ENCODE measurements at places on chromosomes 13 and 19. TPM values are rescaled to one million over a fixed set of nuclear protein-coding genes. Genes with fewer than 3 reads are reported as not detected.
A peak's percentile ranks its signal among the peaks of the same experiment; 100 is the strongest.

DNA sequence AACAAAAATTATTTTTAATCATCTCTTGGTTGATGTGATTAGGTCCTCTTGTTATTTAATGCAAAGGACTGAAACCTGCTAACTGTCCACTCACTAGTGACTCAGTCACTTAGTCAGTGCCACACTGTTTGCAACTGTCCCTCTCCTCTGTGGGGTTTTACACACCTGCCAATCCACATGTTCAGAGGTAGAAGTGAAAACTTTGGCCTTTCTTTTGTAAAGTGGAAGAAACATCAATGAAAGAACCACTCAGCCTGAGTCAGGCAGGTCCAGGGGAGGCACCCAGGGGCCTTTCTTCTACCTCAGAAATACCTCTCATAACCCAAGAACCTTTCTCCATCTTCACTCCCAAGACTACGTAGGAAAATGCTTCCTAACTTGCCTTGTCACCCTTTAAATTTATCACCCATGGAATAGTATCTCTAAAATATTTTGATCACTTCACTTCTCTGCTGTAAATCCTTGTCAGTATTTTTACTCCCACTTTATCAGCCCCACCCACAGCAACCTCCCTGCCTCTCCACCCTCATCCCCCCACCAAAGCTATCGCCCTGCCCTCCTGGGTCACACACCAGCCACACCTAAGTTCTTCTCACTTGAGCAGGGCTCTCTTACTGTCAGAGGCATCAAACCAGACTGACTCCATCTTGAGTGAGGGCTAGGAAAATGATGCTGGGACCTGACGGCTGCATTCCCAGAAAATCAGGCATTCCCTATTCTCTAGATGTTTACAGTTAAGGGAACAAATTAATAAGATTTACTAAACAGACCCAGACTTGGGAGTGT is 29.6 kb upstream of the EEF1AKMT1 start:
- ATAC-seq = peak; percentile 93

GRCh38 chr19:18742838-18743783 is 48.0 kb downstream of the COMP start:
- ATAC-seq = no peak

Gene ATP4A
- not detected for total RNA-seq

DNA sequence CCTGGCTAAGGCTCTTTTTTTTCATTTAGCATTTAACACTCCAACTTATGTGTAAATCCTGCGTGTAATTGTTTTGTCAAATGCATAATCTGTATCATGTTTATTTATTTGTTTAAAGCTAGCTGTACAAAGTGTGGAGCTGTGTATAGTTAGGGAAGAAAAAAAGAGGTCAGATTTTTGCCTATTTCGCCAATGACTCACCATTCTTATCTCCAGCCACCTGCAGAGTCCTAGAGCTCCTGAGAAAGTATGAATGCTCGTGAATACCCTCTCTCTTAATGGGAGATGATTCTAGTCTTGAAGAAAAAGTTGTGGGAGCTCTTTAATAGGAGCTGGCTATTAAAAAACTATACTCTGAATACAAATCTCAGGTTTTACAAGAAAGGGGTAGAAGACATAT is 778.8 kb upstream of the SLITRK5 start:
- no peak for ATAC-seq

DNA sequence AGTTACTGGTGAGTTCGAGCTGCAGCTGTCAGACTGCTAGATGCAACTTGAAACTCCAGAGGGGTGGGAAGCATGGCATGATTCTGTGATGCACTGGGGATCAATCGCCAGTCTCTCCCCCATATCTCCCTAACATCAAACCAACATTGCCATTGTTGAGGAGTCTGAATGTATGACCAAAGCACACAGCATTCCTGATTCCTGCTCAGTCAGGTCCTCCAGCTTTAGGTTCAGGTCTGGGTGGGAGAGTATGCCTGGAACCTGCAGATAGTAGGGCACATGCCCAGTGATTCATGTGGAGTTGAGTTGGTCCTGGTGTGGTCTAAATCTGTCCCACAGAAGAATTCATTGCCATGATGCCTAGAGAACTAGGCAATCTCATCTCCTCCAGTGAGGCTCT is 269.1 kb downstream of the GPC5 start:
- ATAC-seq = no peak

DNA sequence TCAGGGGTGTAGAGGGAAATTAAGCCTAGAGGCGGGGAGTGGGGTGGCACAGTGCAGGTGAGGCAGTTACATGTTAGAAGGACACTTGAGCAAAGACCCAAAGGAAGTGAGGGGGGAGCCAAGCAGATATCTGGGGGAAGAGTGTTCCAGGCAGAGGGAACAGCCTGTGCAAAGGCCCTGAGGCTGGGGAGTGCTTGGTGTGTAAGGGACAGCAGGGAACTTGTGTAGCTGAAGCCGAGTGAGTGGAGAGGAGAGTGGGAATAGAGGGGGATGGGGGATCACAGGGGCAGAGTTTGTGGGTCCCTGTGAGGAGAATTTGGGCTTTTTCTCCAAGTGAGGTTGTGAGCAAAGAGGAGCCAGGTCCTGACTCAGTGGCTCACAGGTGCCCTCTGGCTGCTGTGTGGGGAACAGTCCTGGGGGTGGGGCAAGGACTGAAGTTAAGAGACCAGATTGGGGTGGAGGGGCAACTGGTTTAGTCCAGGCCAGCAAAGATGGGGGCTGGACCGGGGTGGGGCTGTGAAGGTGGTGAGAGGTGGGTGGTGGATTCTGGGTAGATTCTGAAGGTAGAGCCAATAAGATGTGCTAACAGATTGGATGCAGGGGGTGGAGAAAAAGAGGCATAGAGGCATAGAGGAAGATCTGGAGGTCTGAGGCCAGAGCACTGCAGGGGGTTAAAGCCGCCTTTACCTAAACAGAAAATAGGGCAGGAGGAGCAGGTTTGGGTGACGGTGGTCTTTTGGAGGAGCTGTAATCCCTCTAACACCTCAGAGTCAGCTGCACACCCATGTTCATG is 75.3 kb downstream of the CACNA1A start:
- ATAC-seq = peak; percentile 63

DNA sequence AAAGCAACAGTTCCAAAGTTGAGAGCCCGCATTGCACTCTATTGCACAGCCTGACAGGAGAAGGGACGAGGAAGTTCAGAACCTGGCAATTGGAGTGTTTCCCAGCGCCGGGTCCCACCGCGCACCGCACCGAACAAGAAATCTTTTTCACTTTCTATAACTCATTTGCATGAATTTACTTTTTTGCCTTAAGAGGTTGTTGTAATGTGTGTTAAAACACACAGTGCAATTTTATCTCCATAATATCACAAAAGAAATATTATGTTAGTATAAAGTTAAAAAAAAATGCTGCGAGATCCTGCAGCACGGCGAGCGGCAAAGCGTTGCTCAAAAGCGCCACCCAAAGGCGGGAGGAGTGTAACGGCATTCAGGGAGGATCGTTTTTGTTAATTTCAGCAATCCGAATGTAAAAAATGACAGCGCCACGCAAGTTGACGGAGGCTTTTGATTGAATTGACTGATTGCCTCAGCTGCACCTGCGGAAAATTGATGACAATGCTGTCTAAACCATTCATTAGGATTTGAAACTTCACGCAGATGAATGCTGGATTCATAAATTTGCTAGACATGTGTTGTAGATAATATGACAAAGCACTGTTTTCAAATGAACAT is 303.6 kb upstream of the ZNF507 start:
- no peak for ATAC-seq

Gene ZFP36
- 67.4 TPM for total RNA-seq

- ATAC-seq = no peak
Measured at GRCh38 chr13:66225072-66225471, 1005.1 kb downstream of the PCDH9 start.

- no peak for ATAC-seq
Measured at GRCh38 chr19:29630655-29631054, 24.6 kb downstream of the POP4 start.

- ATAC-seq = peak; percentile 45
Measured at GRCh38 chr19:14432791-14433553, at the start of gene PKN1. PKN1 (plus strand) TSS chr19:14433306; CDS start chr19:14433522, 216 bp downstream.

DNA sequence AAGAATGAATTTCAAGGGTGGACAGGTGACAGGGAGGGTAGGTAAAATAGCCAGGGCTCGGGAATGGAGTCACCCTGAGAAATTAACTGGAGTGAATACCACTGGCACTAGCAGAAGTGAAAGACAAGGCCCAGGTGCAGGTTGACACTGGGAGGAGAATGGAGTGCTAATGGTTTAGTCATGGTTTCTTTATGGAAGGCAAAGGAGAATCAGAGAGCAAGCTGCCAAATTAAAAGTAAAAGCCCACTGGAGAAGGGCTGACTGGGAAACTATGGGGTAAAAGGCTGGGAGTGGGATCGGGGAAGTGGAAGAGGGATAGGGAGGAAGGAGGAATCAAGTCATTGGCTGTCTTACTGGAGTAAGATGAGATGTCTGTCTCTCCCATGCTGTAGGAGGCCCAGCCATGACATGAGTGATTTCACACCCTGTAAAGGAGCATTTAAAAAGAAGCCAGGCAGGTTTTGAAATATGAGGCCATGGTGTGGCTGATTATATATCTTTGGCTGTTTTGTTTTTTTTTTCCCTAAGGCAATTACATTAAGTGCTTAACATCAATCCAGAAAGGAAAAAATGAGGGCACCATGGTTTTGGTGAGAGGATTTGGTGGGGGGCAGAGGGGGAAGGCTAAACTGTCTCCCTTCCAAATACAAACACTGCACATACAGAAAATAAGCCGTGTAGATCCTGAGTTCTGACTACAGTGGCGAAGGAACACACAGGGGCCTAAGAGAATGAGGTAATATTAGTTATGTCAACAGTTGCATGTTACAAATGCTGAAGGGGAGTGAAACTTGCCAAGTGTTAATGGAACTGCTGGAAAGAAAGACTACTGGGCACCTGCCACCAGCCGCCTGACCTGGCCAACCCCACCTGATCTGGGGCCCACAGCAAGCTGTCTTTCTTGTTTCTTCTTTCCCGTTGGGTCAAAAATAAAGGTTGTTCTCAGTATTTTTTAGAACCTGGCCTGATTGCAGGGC is 183.5 kb upstream of the TSC22D1 start:
- ATAC-seq = no peak

Gene ZNF844
- 3.1 TPM for total RNA-seq

- ATAC-seq = no peak
Measured at GRCh38 chr19:33780251-33780650, 16.4 kb upstream of the KCTD15 start.

- no peak for ATAC-seq
Measured at GRCh38 chr13:113210833-113211232, 1.4 kb downstream of the CUL4A start.

Gene NPAS1
- 0.42 TPM for total RNA-seq

DNA sequence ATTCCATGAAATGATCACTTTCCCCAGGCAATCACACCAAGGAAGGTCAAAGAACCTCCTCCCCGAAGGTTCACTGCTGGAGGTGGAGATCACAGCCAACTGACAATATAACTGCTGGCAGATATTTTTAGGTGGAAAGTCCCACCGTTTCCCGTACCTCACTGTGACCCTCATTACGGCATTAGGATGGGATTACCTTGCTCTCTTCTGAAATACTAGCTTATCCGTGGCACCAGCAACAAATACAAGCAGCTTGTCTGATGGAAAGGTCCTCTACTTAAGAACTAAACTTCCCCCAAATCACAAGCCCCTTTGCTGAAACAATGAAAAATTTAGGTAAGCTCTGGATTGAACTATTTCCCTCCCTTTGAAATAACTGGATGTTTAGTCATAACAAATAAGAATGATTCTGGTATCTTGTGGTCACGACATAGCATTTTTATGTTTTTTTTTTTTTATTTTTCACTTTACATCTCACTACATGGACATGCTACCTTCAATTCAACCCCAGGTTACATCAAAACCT is 178.9 kb downstream of the COL4A1 start:
- ATAC-seq = no peak

Gene FUT2
- total RNA-seq = not detected

Gene TSHZ3
- 0.82 TPM for total RNA-seq

Gene COL5A3
- total RNA-seq = 6.1 TPM

- ATAC-seq = no peak
Measured at GRCh38 chr13:108315273-108315672, 45.8 kb downstream of the TNFSF13B start.

Gene WTIP
- 0.82 TPM for total RNA-seq

DNA sequence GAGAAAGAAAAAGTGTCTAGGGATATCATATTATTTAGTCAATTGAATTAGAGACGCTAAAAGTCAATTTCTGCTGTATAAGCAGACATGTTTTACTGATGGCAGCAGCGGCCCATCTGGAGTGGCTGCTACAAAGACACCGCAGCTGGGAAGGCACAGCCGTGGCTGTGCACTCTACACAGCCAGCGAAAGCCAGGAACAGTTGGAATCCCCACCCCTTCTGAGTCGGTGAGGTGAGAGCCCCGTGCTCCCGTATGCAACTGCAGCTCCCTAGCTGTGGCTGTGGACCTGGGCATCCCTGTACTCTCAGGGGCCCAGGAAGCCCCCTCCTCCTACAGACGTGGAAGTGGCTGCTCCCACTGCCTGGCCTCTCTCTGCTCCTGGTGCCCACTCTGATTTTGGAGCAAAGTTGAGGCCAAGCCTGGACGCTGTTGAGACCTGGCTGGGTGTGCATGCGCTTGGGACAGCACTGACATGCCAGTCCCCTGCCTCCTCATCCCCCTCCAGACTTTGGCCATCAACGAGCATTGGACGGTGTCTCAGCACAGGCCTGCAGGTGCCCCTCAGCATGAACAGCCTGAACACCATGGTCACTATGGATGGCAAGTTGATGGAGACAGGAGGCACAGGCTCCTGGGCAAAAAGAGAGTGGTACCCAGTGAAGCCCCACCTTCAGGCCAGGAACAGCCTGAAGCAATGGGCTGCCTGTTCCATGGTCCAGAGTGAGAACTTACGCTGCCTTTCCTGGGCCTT is 944.0 kb upstream of the MIR17HG start:
- no peak for ATAC-seq

GRCh38 chr19:45607071-45608029 is 5.3 kb upstream of the GPR4 start:
- peak; percentile 70 for ATAC-seq

Gene DCT
- 0.29 TPM for total RNA-seq

DNA sequence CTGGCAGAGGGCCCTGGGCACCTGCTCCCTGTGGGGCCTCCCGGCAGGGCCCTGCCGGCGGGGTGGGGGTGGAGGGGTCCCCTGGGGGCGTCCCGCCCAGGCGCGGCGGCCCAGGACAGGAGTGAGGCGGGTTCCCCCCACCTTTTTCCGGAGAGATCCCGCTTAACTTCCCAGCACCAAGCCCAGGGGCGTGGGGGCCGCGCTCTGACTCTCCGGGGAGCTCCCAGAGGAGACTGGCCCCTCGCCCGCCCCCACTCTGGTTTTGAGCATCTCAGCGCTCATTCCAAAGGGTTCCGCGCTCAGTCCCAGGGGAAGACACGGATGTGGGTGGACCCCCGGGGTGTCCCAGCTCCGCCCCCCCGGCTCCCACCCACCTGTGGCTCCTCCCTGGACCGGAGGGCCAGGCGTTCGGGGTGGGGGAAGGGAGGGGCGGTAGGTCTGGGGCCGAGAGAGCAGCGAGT is 476 bp downstream of the C2CD4C start:
- no peak for ATAC-seq

DNA sequence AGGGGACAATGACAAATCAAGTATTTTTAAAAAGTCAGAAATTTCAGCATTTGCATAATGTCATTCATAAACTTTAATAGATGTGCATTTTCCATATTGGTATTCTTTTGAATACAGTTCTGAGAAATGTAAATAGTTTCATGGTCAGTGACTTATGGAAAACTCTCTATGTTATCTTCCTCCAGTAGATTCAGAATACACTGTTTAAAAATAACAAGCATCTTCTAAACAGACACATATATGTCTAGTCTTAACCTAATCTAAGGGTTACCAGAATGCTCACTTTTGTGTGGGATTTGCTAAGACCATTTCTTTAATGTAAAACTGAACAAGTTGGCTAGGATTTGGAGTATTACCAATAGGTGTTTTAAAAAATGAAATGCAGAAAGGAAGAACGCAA is 119.8 kb upstream of the SGCG start:
- ATAC-seq = peak; percentile 66

All from activated T-helper 17 cell treated with anti-CD3 and anti-CD28 coated beads, Interleukin-2, amount 50 U/mL, for 72 hours (primary cell).